Aorta (tissue), 5 donors: ENCODE measurements at places on chromosomes 7 and 10.
A peak's percentile ranks its signal among the peaks of the same experiment; 100 is the strongest.

DNA sequence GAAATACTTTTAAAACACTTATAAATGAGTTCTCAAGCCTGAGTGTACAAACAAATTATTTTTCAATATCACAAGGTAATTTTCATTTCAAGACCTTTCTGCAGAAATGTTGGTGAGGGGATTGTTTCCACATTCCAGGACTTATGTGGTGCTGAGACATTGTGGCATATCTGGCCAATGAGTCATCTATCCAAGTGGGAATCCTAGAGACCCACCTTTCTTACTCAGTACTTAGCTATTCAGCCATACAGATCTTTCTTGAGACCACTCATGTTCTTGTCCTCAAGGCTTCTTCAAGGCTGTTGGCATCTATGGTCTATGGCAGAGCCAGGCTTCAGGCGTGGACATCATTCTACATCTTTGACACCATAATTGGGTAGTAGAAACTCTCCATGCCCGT is 225.4 kb downstream of the DKK1 start:
- H3K27ac ChIP-seq: no peak overlapping the region
- no peaks in the 10 kb centered on the region for H3K27me3 ChIP-seq
- no peaks in the 10 kb centered on the region for H3K36me3 ChIP-seq
- H3K4me3 ChIP-seq: no peak overlapping the region

DNA sequence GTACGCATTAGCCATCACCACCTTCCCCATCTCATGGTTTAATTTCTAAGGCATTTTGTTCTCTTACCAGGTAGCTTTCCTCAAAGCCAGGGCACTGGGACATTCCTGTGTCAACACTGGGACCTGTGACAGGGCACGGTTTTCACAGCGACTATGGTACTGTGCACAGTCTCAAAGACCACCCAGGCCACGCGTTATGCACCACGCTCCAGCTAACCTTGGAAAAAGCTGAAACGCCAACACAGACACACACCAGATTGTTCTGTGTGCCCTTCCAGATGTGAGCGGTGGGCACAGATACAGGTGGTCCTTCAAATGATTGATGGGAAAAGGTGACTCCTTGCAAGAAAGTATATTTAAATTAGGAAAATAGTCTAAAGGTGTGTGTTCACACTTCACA is 337.3 kb downstream of the WDR37 start:
- no peak for DNase-seq
- H3K4me3 ChIP-seq: no peak overlapping the region
- no peaks in the 10 kb centered on the region for H3K4me1 ChIP-seq
- H3K27me3 ChIP-seq: no peaks in the 10 kb centered on the region

- DNase-seq: no peak
- H3K4me3 ChIP-seq: no peak overlapping the region
- no peaks in the 10 kb centered on the region for H3K27me3 ChIP-seq
These were observed 36.8 kb downstream of the VPS41 start for GRCh38 chr7:38872202-38872601.

DNA sequence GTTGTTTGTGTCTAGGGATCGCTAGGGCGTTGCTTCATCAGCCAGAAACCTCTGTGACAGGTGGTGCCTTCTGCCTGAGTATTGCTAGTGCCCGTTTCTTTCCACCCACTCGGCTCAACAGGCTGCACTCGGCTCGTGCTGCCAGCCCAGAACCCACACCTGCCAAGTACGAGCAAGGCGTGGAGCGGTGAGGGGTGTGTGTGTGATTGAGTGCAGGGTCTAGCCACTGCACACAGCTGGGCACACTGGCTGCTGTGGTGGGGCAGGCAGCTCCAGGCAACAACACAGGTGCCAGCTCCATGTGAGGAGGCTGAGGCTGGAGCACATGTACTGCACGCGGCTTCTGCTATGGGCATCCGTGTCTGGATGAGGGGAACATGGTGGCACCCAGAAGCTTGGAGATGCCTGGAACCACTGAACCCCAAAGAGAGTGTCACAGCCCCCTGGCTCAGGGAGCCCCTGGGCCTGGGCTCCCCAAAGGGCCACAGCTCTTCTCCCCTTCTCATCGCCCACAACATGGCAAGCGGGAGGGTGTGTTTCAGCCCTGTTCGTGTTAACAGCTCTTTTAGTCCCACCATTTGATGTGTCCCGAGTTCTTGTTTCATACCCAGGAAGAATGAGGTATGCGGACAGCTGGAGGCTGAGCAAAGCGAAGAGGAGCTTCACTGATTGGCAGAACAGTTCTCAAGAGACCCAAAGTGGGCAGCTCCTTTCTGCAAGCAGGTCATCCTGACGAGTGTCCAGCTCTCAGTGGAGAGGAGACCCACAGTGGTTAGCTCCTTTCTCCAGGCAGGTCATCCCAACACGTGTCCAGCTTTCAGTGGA is 78.1 kb downstream of the HDAC9 start:
- no peaks in the 10 kb centered on the region for H3K27me3 ChIP-seq
- no peak overlapping the region for H3K27ac ChIP-seq
- H3K4me3 ChIP-seq: no peak overlapping the region
- DNase-seq: peak; percentile 50
- H3K4me1 ChIP-seq: no peaks in the 10 kb centered on the region

DNA sequence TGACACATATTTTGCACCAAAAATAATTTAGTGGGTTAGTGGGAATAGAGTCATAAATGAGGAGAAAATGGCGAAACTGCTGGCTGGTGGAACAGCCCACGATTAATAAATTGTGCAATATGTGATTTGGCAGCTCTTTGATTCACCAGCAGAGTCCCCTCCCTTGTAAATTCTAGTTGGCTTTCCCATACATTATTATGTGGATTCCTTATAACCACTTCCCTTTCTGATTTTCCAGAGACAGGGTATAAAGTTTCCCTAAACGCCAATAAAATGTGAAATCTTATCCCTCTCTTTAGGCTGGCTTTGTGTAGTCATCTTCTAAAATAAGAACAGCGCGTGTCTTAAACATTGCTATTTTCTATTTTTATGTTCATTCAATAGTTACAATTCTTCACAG is 149.4 kb upstream of the FERD3L start:
- H3K36me3 ChIP-seq: no peaks in the 10 kb centered on the region
- H3K27me3 ChIP-seq: no peaks in the 10 kb centered on the region
- no peak for DNase-seq
- H3K27ac ChIP-seq: no peak overlapping the region
- no peak overlapping the region for H3K4me3 ChIP-seq
- no peaks in the 10 kb centered on the region for H3K4me1 ChIP-seq

DNA sequence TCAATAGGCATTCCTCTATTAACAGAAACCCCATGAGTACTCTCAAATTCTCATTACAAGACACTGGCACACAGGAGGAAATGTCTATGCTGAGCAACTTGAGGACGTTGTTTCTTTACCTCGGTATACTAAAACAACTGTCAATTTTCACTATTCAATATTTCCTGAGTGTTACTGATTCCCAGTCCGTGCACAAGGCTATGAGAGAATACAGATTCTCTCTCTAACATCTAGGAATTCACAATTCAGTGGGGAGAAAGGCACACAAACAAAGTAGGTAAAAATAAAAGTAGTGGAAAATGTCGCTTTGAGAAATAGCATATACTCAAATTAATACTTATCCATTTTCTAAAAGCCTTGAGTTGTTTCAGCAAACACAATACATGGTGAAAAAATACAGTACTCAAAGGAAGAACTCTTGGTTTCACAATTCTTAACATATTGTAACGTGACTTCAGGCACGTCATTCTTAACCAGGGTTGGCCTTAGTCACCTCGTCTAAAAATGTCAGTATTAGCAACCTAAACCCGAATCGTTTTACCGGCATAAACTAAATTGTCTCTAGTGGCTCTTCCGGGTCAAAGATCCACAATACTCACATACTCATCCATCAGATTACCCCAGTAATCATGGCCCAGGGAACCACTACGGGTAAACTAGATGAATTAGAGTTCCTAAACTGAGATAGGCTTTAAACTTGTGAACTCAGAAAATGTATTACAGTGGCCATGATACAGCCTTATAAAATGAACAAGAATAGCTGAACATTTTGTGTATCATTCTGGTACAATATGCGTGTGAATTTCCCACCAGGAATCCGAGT is 1.5 kb downstream of the IPMK start:
- H3K4me1 ChIP-seq: no peaks in the 10 kb centered on the region
- H3K27ac ChIP-seq: peak overlapping the region; percentile 52
- H3K36me3 ChIP-seq: no peaks in the 10 kb centered on the region
- peak overlapping the region; percentile 4 for H3K4me3 ChIP-seq
- no peak for DNase-seq

DNA sequence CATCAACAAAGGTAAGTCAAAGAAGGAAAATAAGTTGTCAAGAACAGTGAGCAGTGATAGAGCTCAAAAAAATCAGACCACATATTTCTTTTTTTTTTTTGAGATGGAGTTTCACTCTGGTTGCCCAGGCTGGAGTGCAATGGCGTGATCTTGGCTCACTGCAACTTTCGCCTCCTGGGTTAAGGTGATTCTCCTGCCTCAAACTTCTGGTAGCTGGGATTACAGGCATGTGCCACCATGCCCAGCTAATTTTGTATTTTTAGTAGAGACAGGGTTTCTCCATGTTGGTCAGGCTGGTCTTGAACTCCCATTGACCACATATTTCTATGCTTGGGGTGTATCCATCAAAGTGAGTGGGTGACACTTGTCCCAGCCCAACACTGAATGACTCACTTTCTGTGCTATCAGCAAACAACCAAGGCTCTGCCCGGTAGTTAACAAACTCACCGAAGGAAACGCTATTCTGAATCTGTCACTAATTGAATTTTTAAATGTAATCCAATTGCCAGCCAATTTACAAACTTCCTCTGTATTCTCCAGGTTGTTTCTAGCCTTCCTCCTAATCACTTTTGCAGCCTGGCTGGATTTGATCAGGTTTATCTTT is 19.6 kb upstream of the SMNDC1 start:
- H3K4me1 ChIP-seq: no peaks in the 10 kb centered on the region
- no peaks in the 10 kb centered on the region for H3K36me3 ChIP-seq
- no peak overlapping the region for H3K4me3 ChIP-seq
- H3K27ac ChIP-seq: no peak overlapping the region
- H3K27me3 ChIP-seq: peaks cover 2% of the 10 kb centered on the region
- no peak for DNase-seq

GRCh38 chr7:122304996-122305421 is 459 bp upstream of the FEZF1 start:
- no peaks in the 10 kb centered on the region for H3K36me3 ChIP-seq
- peaks cover 3% of the 10 kb centered on the region for H3K27me3 ChIP-seq
- H3K4me3 ChIP-seq: no peak overlapping the region
- no peak for DNase-seq
- H3K27ac ChIP-seq: no peak overlapping the region

- no peaks in the 10 kb centered on the region for H3K36me3 ChIP-seq
- H3K4me1 ChIP-seq: no peaks in the 10 kb centered on the region
- H3K27me3 ChIP-seq: no peaks in the 10 kb centered on the region
These were observed 13.7 kb downstream of the AGR2 start for GRCh38 chr7:16791071-16791470.

GRCh38 chr7:147196481-147196880 is 1079.9 kb downstream of the CNTNAP2 start:
- H3K4me1 ChIP-seq: no peaks in the 10 kb centered on the region
- no peak overlapping the region for H3K27ac ChIP-seq
- no peaks in the 10 kb centered on the region for H3K27me3 ChIP-seq
- H3K4me3 ChIP-seq: no peak overlapping the region
- no peak for DNase-seq
- H3K36me3 ChIP-seq: no peaks in the 10 kb centered on the region

DNA sequence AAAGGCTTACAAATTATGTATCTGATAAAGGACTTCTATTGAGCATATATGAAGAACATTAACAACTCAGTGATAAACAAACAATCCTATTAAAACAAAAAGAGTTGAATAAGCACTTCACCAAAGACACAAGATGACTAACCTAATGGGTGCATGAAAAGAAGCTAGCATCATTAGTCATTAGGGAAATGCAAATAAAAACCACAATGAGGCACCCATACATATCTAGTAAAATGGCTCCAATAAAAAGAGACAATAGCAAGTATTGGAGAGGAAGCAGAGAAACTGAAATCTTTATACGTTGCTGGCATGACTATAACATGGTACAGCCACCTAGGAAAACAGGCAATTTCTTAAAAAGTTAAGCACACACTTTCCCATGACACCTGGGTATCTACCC is 77.6 kb upstream of the ZMIZ1 start:
- no peaks in the 10 kb centered on the region for H3K4me1 ChIP-seq
- no peak overlapping the region for H3K4me3 ChIP-seq
- H3K36me3 ChIP-seq: no peaks in the 10 kb centered on the region
- no peaks in the 10 kb centered on the region for H3K27me3 ChIP-seq

- no peaks in the 10 kb centered on the region for H3K27me3 ChIP-seq
- no peak for DNase-seq
- no peaks in the 10 kb centered on the region for H3K36me3 ChIP-seq
- no peaks in the 10 kb centered on the region for H3K4me1 ChIP-seq
- H3K4me3 ChIP-seq: no peak overlapping the region
These were observed 6.7 kb upstream of the ZNF33B start for GRCh38 chr10:42645103-42645502.

DNA sequence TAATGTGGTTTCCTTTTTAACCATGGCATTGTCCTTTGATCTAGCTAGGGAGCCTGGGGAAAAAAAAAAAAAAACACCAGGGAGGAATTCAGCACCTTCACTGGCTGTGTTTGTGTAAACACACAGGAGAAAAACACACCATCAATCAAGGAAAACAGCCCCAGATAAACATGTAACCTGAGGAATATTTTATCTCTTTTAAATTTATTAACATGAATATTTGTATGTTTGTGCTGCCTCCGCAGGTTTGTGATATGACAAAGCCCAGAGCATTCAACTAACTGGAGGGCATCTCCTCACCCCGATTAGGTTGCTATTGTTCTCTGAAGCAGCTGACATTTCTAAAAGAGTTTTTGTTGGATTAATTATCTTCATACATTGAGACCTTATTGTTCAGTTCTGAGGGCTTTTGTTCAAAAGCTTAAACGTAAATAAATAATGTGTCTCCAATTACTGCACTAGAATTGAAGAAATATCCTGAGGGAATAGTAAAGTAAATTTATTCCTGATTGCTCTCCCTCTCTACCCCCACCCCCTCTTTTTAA is 89.4 kb upstream of the SEMA3E start:
- no peaks in the 10 kb centered on the region for H3K36me3 ChIP-seq
- H3K27me3 ChIP-seq: no peaks in the 10 kb centered on the region

DNA sequence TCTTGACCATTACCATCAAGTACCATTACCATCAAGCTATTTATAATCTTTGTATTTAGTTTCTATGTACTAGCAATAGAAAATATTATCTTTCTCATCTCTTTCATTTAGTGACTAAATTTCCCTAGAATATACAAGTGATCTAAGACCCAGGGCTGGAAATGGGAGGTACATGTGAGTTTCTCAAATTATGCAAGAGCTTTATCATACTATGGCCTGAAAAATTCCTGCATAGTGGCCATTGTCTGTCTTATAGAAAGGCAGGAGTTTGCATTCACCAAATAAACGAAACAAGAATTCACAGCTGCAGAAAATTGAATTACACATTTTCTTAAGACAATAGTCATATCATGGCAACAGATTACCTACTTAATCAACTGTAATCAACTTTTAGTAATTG is 50.7 kb upstream of the HDAC9 start:
- H3K4me3 ChIP-seq: no peak overlapping the region
- DNase-seq: no peak
- H3K36me3 ChIP-seq: no peaks in the 10 kb centered on the region
